ENCODE measurements at places on chromosomes 5 and 9.

GRCh38 chr5:96283589-96283988, 149.5 kb downstream of the PCSK1 start:
- no peak for DNase-seq

DNA sequence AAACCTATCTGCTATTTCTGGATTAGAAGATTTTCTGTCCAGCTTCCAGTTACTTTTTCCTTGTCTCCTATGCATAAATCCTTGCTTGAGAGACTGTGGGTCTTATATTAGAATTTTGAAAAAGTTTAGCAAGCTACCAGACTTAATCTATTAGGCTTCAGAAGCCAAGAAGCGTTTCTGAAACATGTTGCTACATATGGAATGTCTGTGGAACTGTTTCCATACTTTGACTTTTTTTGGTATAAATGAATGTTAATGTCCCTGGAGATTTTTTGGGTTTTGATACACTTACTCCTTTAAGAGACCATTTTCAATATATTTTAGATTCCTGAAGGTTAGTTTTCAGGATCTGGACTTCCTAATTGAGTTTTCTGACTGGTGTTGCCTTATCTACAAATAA, 191.4 kb upstream of the SGCD start:
- DNase-seq: no peak

GRCh38 chr5:124725040-124725434, 21.4 kb downstream of the ZNF608 start:
- DNase-seq: no peak

GRCh38 chr5:33343676-33344327, 97.0 kb upstream of the TARS1 start:
- no peak for DNase-seq

DNA sequence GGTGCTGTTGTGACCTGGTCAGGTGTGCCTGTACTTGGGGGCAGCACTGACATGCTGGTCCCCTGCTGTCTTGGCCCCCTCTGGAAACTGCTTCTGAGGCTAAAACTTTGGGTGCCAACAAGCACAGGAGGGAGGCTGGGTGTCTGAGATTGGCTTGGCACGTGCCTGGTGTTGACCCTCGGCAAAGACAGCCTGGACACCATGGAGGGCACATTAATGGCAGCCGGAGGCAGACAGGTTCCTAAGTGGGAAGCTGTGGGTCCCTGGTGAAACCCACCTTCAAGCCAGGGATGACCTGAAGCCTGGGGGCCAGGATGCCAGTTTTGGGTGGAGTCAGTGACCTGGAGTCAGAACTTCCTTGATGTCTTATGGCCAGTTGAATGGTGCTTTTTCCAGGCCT, 894.1 kb downstream of the PTPRD start:
- DNase-seq: no peak

GRCh38 chr5:83548581-83548980, 77.0 kb downstream of the VCAN start:
- no peak for DNase-seq

DNA sequence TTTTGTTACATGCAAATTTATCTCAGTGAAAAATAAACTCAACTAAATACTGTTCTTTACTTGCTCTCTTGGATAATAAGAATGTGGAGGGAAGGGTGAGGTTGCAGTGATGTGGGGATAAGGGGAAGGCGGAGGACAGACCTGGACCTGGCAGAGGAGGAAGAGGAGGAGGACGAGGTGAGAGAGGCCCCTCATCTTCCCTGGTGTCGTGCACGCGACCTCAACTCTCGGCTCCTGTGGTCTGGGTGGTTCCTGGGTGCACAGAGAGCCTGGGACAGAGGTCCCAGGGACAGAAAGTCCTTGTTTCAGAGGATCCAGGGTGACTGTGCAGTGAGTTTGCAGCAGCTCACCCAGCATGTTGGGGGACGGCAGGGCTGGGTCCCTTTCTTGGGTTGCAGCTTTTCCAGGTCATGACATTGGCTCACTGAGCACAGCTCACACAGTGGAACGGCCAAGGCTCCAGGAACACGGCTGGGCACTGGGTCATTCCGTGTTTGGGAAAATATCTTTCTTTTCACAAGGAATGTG, 37.7 kb upstream of the LPCAT1 start:
- no peak for DNase-seq

DNA sequence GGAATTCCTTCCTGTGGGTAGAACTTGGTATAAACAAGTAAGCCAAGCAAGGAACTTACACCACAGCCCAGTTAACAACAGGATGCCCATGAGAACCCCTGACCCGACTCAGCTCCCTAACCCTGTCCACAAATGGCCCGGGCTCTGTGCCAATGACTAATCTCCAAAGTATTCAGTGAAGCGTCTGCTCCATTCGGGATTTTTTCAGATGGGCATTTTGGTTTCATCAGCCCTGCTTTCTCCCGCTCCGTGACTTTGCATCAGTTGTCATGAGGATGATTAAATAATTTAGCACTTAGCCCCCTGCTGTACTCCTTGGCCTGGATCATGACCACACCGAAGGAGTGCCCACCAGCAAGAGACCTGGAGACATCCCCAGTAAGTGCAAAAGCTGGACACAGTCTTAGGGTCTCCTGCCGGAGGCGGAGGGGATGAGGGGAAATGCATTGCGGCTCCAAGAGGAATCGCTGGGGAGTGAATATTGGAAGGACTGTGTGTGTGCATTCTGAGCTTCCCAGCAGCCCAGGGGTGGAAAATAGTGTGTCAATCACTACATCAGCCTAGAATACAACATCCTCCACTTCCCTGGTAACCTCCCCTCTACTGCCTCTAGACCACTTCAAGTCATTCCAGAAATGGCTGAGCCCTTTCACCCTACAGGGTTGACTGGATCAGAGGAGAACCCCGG, 41.4 kb upstream of the DNAH5 start:
- DNase-seq: no peak

GRCh38 chr5:149627070-149627469, 45.8 kb downstream of the ARHGEF37 start:
- no peak for DNase-seq

GRCh38 chr9:79428422-79428821, 143.3 kb upstream of the TLE4 start:
- no peak for DNase-seq

- DNase-seq: no peak
These were observed 36.7 kb upstream of the SLC2A8 start for GRCh38 chr9:127360250-127360649.

GRCh38 chr9:79656169-79656568, 84.4 kb downstream of the TLE4 start:
- DNase-seq: no peak

- DNase-seq: no peak
These were observed 77.0 kb upstream of the PITX1 start for GRCh38 chr5:135110785-135111596.

DNA sequence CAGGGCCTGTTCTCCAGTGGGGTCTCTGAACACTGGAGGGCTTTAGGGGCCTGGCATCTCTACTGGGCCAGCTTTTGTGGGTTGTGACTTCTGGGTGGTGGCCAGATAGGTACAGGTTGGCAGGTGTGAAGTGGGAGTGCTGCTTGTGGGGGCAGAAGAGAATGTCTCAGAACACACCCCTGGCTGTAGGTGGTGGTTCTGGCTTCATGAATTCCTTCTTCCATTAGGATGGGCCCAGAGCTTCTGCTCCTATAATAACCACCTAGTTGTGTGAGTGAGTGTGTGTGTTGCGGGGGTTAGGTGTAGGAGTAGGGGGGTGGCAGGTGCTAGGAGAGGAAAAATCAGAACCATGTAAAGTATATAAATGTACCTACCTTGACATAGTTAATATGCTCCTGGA, 1.6 kb downstream of the PDZD2 start:
- DNase-seq: no peak

GRCh38 chr5:180315762-180316212, 23.9 kb upstream of the MAPK9 start:
- DNase-seq: peak; percentile 75

DNA sequence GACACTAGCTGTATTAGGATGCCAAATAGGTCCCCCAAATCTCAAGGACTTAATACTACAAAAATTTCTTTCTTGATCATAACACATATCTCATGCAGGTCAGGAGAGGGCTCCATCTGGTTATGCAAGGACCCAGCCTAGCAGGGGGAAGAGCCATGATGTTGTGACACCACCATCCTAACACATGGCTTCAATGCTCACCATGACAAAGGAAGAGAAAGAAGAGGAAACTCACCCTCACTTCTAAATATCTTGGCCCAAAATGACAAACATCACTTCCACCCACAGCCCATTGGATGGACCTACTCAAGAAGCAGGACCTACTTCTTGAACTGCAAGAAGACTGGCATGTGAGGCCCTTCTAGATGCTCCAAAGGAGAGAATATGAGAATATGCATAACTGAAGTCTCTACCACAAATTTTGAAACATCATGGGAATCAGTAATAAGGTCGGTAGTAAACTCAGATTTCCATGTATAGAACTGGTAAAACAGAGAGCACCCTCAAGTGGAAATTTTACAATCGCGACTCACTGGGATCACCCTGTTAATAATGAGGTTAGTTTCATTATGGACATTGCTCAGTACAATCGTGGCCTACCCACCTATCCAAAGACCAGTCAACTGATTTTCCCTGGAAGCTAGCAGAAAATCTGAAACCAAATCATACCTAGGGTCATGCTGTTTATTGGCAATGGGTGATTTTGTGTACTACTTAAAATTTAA, 308.2 kb downstream of the ACTL7B start:
- no peak for DNase-seq

DNA sequence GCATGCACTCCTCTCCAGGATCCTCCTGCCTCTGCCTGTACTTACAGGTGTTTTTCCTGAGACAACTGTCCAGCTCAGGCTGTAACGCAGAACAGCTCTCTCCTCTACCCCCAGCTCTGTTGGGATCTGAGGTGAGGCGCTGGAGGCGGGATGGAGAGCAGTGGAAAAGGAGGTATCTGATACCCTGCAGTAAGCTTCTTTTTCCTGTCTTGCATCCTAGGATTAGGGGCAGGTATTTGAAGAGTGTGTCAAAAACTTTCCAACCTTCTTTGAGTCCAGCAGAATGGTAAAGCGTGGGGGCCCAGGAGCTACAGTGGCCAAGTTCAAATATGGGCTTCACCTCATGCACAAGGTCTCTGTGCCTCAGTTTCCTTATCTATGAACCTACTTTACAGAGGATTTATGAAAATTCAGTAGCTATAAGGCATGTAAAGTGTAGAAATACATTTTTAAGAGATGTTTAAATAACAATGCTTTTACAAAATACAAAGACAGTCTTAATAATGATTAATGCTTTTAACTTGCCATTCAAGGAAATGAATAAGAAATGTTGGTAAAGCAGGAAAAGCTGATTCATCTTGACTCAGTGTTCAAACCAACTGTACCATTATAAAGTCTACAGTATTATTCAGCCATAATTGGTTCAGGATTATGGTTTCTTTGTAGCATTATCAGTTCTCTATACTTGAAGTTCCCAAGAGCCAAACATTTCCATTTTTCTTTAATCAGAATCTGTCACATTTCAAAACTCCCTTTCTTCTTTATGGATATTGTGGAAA, 26.1 kb downstream of the MAP1B start:
- DNase-seq: no peak

DNA sequence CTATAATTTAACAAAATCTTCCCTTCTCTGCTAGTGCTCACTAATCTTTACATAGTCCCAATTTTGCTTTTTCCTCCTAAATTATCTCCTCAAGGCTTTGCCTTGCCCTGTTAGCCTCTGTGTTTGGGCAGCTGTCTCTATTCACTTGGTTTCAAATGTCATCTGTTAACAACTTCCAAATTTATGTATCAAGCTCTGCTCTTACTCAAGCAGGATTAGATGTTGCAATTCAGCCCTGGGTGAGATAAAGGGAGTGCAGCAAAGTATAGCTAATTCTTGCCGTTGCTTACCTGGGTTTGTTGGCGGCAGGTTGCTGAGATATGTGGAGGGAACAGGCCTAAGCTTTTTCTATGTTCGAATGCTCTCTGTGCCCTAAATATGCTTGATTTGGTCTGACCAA, 483.8 kb downstream of the DMAC1 start:
- DNase-seq: no peak

DNA sequence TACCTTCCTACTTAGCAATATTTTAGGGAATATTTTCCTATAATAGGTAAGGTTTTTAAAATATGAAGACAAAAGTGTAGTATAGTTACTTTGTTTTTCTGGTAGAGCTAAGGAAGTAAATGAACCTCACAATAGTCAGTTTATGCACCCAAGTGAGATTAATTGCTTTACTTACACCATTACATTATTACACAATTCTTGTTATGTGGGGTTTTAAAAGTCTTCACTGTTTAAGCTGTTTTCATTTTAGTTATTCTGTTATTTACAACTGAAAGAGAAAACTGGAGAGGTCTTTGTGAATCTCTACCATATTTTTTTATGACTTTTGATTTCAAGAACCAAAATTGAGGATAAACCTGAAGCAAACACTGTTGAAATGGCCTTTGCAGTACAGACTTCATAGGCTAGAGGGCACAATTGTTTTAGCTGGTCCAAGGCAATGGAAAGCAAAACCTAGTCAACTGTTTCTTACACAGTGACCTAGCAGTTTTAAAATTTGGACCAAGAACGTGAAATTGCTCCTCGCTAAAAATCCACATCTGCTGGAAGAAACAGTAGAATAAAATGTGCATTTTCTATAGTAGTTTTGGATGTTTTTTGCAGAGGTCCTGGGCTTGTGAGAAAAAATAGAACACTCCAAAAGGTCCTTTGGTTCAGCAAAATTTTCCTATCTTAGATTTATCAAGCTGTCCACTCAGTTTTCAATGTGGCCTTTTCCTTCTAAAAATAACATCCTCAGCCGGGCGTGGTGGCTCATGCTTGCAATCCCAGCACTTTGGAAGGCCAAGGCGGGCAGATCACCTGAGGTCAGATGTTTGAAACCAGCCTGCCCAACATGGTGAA, 66.4 kb upstream of the FER start:
- DNase-seq: peak; percentile 28

Measured in left ventricle myocardium superior (tissue), 1 donor.